ENCODE measurements at places on chromosomes 7 and 10.
A peak's percentile ranks its signal among the peaks of the same experiment; 100 is the strongest.

DNA sequence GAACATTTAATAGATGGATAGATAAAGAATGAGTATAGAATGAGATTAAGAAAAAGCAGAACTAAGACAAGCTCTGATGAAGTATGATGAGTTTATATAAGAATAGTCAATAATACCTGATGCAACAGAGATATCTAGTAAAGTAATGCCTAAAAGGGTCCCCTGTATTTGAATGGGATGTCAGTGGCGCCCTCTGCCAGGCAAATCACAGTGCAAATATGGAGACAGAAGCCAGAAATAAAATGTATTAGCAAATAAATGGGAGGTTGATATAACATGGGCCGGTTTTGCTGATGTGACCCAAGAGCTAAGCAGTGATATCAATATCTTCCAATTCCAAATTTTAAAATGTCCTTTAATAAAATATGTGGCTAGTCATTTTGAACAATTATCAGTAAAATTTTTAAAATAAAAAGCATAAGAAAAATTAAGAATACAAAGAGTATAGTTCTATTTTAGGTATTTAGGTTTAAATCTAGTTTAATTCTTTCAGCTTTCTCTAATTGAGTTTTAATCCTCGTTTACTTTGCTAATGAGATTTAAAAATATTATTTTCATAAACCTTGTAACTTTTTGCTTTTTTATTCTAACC is 62.6 kb downstream of the ADK start:
- no peak for DNase-seq

DNA sequence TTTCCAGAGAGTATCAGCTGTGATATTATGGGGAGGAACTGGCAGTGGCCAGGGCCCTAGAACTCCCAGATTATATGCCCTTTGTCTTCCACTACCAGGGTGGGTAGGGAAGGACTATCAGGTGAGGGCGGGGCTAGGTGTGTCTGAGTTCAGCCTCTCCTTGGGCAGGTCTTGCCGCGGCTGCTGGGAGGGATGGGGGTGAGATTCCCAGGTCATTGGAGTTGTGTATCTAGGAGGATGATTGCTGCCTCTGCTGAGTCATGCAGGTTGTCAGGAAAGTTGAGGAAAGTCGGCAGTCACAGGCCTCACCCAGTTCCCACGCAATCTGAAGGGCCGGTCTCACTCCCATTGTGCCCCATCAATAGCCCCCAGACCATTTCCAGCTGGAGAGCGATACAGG is 185.2 kb downstream of the DKK1 start:
- DNase-seq: no peak

GRCh38 chr7:127937066-127937680 is 94.1 kb downstream of the LRRC4 start:
- DNase-seq: no peak

DNA sequence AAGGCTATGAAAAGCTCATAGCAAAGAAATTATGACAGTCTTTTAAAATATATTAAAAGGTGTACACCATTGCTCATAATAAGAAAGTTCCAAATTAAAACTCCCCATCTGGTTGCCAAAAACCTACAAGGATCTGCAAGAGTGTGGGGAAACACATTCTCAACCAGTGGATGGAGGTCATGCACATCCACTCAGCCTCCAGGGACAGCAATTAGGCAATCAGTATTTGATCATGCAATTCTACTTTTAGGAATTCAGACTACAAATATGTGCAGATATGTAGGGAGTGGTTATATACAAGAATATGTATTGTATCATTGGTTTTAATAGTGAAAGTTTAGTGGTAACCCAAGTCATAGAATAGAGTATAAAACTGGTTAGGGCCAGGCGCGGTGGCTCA is 157.8 kb downstream of the FGFR2 start:
- no peak for DNase-seq

- peak; percentile 46 for DNase-seq
Observed at GRCh38 chr10:21364196-21365114, 161.0 kb downstream of the SKIDA1 start.

DNA sequence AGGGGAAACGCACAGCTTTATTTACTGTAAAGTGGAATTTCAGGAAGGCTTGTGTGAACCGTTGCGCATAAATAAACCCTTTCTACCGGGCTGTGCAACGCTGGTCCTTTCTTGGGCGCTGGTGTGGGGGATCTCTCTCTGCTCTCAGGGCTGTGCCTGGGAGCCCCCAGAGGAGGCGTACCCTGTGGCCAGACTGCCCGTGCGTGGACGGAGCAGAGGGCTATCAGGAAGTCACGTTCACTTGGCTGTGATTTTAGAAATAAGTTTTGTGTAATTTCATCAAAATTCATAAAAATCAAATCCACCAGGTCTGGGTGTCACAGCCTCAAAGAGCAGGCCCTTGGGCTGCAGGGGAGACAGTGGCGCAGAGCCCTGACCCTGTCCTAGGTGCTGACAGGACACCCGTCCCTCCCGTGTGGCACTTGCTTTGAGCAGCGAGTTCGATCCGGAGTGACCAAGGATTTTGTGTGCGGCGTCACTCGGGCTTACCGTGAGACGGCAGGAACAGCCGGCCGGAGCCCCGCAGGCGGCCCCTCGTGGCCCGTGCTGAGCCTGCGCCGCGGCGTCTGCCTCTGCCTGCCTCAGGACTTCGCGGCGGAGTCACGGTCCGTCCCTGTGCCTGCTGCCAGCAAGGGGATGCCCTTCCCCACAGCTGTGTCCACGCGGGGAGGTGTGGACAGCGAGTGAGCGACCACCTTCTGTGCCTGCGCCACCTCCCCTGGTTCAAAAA is 20.2 kb downstream of the GET4 start:
- DNase-seq: no peak

GRCh38 chr7:29563590-29564495 is at the start of gene PRR15:
Gene PRR15 (plus strand): TSS chr7:29563835. CDS start chr7:29566330, 2,495 bp downstream.
- DNase-seq: no peak

GRCh38 chr10:63173468-63174232 is 40.5 kb downstream of the NRBF2 start:
- DNase-seq: no peak

DNA sequence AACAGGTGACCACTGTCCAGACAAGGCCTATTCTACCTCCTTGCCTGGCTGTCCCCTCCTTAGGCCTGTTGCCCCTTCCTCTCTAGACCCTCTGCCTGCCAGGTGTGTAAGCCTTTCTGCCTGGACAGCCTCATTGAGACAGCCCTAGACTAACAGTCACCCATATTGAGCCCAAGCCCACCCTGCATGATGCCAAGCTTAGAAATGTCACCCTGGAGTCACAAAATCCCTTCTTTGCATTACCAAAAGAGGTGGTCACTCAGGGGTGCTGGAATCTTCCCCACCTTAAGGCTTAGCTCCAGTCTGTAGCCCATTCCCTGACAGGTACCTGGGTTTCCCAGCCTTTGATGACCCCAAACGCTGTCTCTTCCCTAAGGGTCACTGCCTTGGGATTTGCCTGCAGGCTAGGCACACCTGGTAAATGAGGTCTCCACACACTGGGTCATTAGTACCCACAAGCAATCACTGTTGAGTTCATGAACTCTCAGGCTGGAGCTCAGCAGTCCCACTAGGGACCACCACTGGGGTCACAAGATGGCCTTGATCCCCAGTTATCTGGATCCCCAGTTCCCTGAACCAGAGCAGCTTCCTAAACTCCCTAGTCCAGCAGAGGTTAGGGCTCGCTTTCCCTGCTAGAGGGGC is 54.9 kb upstream of the CAMK2B start:
- DNase-seq: no peak

DNA sequence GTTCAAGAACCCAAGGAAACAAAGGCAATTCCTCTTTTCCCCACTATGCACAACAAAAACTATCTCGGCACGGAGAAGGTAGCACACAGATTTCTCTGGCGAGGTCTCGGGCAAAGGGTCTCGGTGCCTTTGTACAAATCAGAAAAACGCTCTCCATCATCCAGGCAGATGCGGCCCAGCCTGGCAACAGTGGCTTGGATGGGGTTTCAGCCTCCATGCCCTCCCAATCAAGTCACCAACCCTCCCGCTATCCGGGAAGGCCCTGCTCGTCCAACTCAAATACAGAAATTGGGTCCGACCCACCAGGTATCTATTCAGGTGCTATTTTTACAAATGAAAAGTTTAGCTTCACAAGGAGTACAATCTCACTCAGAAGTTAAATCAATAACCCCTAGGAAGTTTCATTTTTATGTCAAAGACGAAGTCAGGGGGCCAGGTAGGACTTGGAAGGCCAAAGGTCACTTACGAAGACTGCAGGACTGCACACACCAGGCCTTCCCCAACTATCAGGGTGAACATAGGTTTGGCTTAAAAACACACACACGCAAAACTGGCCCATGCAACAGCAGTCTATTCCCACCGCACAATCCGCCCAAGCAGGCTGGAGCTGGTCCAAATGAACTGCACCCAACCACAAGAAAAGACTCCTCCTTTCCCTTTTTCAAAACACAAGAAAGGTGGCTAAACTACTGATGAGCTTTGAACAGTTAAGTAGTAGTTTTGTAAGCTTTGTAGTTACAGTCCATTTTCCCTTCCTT is 43.0 kb downstream of the GNA12 start:
- no peak for DNase-seq

GRCh38 chr10:106513352-106513771 is 651.1 kb downstream of the SORCS1 start:
- no peak for DNase-seq

DNA sequence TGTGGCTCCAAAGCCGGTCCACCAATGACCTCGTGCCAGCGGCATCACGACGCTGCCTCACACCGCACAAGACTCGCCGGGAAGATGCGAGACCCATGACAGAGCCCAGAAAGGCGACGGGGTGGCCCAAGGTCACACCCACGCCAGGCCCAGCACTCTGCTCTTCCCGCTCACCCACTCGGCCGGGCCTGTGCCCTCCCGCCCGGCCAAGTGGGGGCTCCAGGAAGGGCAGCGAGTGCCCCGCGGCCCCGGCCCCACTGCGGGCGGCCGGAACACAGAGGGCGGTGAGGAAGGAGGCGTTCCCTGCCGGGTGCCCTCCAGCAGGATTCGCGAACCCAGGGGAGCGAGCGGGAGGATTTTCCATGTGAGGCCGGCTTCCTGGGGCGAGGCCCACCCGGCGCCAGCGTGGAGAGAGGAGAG is 56.3 kb downstream of the PDGFA start:
- DNase-seq: no peak

DNA sequence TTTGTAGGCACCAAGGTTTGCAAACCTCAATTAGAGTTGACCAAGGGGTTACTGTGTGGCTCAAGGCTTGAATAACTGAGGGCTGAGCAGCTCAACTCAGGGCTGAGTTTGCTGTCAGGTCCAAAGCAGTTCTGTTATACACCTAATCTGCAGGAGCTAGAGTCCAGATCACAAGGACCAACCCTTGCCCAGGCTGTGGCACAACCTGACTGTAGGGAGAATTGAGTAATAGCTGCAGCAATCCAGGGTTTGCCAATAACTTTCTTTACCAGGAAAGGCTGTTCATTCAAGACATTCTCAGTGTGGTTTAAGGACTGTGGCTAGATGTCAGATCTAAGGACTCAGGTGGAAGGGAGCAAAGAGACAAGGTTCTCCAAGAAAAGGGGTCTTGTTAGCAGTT is 115.6 kb upstream of the IMMP2L start:
- no peak for DNase-seq

All from H54 (cell line).